ENCODE measurements at places on chromosomes 2 and 18.
A peak's percentile ranks its signal among the peaks of the same experiment; 100 is the strongest.

- DNase-seq: no peak
These were observed 236.8 kb downstream of the ZNF516 start for GRCh38 chr18:76258209-76258608.

DNA sequence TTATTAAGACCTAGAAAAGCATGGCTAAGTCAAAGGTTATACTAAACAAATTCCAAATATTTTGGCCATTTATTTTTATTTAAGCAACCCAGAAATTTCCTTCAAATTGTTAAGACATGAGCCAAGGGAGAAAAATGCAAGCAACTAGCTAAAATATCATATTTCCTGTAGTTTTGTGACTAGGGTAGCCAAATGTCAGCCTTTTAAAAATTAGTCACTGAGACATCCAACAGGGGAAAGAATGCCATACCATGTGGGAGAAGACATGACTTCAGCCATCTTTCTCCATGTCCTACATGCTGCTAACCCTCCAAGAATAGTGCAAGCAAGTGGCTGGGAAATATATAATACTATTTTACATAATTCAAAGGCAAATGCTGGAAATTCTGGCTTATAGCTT lies 197.9 kb downstream of the DSEL start:
- DNase-seq: no peak

DNA sequence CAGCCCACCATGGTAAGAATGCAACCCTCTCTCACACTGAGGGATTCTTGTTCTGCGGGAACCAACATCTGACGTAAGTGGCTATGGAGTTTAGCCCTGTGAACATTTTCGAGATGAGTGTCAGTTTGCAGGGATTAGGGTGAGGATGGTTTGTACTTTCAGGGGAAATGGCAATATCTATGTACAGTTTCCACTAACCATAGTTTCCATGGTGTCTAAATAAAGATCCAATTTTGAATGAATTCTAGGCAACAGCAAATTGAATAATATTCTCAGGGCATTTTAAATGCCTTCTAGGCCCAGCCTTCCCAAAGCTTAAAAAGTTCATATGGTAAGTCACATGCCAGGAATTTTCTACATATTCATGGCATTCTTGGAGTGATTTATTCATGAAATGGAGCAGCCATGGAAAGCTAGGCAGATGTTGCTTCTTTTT lies 105.4 kb upstream of the MMADHC start:
- no peak for DNase-seq

DNA sequence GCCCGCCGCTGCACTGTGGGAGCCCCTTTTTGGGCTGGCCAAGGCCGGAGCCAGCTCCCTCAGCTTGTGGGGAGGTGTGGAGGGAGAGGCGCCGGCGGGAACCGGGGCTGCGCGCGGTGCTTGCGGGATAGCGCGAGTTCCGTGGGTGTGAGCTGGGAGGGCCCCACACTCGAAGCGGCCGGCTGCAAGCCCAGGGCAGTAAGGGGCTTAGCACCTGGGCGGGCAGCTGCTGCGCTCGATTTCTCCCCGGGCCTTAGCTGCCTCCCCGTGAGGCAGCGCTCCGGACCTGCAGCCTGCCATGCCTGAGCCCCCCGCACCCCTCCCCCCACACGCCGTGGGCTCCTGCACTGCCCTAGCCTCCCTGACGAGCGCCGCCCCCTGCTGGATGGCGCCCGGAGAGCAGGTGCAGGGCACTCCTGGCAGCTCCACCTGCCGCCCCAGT lies 124.4 kb downstream of the CCDC178 start:
- DNase-seq: no peak

GRCh38 chr2:232629129-232629475 lies 4.3 kb upstream of the EFHD1 start:
- DNase-seq: no peak

GRCh38 chr2:236670235-236670620 lies 100.6 kb downstream of the ACKR3 start:
- peak; percentile 28 for DNase-seq

DNA sequence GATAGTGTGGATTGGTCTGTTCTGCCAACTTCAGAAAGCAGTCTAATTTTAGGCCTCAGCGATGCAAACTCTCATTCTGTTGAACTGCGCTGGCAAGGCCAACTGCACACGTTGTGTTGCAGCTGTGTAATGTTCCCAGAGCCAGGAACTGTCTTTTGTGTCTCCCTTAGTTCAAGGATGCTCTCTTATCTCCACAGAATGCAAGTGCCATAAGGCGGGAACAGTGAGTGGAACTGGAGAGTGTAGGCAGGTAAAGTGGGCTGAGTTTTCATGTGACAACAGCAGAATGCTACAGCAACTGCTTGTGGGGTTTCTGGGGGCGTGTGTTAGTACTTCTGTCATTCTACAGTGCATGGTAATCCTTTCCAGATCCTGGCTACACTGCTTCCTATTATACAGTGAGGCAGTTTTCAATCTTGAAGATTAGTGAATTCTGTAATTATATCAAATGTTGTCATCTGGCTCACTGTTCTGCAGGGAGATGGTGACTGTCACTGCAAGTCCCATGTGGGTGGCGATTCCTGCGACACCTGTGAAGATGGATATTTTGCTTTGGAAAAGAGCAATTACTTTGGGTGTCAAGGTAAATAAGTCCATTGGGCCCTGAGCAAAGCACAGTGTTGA lies 125.8 kb downstream of the LAMA3 start:
- DNase-seq: no peak

DNA sequence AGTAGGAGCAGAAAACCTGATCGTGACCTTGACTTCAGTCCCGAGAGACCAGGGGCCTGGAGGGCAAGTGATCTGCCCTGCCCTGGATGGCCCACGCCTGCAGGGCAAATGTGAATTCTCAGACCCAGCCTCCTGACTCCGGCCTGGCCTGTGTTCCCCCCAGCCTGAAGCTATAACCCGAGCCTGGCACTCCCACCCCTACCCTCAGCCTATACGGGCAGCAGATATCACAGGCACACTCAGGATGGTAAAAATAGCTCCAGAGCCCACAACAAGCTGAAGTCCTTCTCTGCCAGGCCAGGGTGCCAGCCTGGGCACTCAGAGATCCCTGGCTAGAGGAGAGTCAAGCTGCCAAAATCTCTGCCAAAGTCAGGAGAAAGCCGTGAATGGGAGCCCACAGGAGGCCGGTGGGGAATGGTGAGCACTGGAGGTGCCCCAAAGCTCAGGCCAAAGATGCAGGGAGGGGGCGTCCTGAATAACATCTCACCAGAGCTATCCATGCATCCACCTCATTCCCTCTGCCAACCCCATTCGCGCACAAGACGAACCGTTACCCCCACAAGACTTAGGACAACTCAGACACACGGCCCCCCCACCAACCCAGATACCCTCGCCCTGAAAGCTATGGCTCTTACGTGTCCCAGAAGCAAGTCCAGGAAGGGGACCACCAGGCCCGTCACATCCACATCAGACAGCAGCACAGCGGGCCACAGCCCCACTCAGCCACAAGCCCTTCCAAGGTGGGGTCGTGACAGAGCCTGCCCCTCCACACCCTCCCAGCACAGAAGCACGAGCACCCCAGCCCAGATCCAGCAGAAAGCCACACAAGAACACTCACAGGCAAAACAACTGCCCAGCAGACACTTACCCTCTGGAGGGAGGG lies 144.9 kb downstream of the TNS1 start:
- DNase-seq: no peak

DNA sequence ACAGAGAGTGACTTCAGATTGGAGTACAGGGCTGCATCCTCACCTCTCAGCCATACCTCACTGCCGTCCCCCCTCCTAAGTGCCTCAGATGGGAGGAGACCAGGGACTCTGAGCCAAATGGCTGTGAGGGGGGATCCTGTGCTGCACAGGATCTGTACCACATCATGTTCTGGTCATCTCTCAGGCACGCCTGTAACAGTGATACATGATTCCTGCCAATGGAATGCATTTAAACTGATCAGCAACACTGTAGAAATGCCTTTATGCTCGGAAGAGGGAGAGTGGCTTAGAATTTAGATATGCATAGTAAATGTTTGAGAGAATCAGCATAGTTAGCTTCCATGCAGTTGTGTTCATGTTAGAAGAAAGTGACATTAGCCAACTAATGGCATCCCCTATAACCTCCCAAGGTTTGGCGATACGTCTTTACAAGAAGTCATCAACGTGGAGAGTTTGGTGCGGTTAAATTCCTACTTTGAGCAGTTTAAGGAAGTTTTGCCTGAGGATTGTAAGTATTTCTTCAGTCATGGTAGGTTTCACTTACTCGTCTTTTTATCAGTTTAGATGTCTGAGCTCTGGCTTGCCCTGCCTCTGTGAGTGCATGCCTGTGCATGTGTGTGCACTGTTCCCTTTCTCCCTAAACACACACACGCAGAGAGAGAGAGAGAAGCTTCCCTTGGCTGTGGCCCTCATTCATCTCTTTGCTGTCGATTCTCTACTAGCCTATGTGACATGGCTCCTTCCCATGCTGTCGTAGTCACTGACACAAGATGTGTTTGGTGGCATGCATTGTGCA lies 40.0 kb downstream of the COA5 start:
- no peak for DNase-seq

DNA sequence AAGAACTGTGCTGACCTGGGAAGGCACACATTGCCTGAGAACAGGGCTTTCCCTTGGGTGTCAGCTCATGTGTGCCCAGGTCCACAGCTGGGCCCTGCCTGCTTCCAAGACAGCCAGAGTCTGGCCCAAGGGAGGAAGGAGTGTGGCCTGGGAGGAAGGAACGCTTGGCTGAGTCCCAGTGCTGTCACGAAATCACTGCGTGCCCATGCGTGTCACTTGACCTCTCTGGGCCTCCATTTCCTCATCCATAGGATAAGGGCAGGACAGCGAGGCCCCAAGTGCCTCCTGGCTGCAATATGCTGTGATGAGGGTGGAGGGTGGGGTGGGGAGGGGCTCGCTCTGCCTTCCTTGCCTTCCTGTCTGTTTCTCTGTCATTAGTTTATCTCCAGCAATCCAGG lies 642 bp upstream of the KCNK3 start:
- no peak for DNase-seq

DNA sequence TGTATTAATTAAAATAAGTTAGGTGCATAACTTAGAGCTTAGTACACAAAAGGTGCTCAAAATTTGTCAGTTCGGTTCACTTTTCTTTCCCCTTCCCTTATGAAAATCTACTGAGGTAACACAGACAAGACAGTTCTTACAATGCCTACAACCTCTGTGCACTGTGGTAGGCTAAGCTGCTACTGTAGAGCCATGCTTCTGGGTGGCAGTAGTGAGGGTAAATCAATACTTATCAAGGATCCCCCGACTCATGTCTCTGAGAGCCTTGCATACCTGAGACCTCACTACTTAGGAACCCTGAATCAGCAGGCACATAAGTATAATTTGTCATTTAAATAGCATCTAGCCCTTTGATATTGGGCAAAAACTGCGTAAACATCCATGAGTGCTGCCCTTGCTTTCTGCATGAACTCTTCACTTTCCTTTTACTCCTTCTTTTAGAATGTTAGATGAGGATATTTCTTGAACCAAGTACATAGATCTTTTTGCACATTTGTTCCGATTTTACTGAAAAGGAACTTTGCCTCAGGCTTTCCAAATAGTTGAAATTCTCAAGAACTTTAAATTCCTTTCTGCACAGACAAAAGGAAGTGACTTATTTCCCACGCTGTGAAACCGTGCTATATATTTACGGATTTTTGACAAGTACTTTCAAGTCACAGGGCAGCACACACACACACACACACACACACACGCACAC lies 234.4 kb downstream of the TRIB2 start:
- DNase-seq: no peak

DNA sequence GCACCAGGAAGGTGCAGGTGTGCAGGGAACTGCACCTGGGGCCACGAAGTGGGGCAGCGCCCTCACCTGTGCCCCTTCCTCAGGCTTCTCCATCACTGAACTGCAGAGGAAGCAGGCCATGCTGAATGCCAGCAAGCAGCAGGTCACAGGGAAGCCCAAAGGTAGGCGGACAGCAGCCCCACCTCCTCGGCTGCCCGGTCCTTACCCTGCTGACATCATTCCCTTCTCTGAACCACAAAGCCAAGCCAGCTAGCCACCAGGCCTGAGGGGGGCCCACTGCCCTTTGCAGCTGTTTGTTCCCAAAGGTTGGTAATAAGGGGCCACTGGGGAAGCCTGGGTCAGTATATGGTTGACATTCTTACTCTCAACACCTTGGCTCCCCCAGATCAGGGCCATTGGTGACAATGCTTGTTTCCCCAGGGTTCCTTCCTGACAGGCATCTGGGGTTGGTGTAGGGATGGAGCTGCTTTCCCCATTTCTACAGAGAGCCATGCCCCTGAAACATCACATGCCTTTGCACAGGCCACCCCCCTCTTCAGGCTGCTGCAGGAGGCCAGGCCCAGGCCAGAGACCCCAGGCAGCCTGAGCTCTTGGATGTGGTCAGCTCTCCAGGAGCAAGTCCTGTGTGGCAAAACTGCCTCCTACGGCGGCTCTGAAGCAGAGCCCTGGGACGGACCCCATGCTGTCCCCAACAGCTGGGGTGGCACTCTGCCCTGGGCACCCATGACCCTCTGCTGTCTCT lies 47.8 kb downstream of the FAM168B start:
- DNase-seq: no peak

Measured in liver (tissue), 10 donors.